NCI-H774 (cell line): ENCODE measurements at places on chromosomes 13 and 19.

DNA sequence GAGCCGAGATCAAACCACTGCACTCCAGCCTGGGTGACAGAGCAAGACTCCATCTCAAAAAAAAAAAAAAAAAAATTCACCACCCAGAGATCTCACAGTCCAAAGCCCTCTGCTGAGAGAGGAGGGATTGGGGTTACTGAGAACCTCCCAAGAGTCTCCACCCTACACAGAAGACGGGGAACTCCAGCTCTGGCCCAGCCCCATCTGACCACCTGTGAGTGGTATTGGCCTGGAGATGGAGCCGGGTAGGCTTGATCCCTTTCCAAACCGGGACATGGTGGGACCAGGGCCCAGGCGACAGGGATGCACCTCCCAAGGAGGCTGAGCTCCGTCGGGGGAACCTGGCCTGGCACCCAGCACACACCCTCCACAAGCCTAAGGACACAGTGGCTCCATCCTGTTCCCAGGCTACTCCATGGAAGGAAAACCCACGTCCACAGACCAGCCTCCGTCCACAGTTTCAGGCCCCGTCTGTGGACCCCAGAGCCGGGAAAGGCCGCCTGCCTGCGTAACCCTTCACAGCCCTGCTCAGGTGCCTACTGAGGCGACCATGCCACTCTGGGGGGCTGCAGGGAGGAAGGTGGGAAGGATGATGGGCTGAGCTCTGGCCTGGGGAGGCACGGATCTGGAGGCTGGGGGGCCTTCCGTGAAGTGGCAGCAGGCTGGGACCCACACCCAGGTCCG, 1.8 kb downstream of the TMEM259 start:
- no peak for DNase-seq

DNA sequence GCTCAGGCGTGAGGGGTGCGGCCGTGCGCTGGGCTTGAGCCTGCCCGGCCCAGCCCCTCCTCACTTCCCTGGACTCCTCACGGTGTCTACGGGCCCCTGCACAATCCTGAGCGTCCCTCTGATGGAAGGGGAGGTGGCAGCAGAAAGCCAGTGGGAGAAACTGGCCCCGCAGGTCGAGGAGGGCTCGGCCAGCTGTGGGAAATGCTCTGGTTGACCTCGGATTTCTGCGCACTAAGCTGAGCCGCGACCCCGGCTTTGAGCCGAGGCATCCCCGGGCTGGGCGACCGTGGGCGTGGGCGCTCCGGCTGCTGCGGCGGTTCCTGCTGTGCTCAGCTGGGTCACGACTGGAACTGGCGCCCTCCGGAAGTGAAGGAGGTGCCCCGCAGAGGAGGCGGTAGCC, 70.1 kb downstream of the ZNF208 start:
- DNase-seq: no peak

GRCh38 chr19:43468354-43469159, 3.1 kb upstream of the LYPD3 start:
- no peak for DNase-seq

- DNase-seq: peak; percentile 40
Observed at GRCh38 chr13:99959540-99960230, 11.9 kb downstream of the ZIC5 start.

- DNase-seq: no peak
Observed at GRCh38 chr13:75752826-75753225, 116.7 kb downstream of the LMO7 start.

DNA sequence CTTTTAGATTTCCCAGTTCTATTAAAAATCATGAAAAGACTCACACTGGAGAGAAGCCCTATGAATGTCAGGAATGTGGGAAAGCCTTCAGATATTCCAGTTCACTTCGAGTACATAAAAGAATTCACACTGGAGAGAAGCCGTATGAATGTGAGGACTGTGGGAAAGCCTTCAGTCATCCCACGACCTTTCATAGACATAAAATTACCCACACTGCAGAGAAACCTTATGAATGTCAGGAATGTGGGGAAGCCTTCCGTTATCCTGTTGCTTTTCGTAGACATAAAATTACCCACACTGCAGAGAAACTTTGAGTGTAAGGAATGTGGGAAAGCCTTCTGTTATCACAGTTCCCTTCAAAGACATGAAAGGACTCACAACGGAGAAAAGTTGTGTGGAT, 55.2 kb downstream of the ZNF627 start:
- DNase-seq: no peak

- no peak for DNase-seq
Observed at GRCh38 chr19:18440415-18440877, 2.5 kb upstream of the ISYNA1 start.

DNA sequence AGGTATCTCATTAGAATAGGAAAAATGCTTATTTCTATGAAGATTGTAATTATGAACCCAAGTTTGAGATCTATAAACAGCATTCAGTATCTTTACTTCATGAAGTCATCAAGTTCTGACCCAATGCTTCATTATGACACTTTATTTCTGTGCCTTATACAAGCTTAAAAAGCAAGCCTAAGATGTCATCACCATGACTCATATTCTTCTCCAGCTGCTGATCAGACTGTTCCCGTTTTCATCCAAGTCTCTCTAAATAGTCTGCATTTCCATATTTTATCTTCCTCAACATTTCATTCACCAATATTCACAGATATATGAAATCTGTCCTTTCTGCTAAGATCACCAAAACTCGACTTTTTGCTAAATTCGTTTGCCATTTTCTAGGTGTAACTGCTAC, 1247.2 kb upstream of the PRR20A start:
- DNase-seq: no peak

- no peak for DNase-seq
Observed at GRCh38 chr13:101767131-101767530, 314.7 kb downstream of the ITGBL1 start.

GRCh38 chr13:48403151-48403631, 9.7 kb downstream of the LPAR6 start:
- no peak for DNase-seq

- no peak for DNase-seq
Observed at GRCh38 chr19:43534816-43535761, 2.1 kb downstream of the ZNF575 start.

GRCh38 chr19:39111593-39112199, 13.9 kb upstream of the PAK4 start:
- no peak for DNase-seq

- no peak for DNase-seq
Observed at GRCh38 chr19:13079542-13079986, 23.1 kb downstream of the LYL1 start.

DNA sequence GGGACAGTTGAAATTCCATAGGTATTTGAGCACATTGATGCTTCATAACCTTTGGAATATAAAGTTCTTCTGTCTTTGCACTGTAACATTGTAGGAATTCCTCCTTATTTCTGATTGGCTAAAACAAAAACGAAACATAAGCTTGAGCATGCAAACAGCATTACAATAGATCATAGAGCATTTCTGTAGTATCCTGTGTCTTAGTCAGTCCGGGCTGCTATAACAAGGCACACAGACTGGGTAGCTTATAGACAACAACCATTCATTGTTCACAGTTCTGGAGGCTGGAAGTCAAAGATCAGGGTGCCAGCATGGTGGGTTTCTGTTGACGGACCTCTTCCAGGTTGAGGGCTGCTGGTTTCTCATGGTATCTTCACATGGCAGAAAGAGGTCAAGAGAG, 188.7 kb upstream of the SOX21 start:
- no peak for DNase-seq

DNA sequence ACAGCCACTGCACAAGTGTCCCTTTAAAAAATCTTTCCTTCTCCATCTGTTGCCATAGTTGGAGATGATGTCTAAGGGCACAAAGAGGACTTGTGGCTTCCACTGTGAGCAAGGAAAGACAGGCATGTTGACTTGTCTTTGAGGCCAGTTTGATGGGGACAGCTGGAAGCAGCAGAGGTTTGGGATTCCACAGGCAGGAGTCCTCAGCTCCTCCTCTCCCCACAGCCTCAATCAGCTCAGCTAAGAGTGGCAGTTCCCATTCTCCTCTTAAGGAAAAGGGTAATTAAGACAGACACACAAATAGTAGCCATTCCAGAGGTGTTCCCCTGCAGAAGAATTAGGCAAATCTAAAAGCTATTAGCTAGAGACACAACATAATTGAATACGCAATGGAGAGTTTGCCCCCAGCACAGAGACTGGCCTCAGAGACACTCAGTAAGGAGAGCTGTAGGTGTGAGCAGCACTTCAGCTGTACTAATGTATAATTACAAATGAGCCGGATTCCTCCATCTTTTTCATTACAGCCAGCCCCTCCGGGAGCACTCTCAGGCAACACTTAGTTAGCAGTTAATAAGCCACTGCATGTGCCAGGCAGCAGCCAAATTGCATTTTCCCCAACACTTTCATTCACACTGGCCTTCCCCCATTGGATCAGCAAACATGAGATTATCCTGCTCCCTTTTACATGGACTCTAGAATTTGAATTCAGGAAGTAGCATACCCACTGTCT, 434.0 kb downstream of the FOXO1 start:
- no peak for DNase-seq

GRCh38 chr13:26585136-26585535, 27.7 kb downstream of the WASF3 start:
- DNase-seq: no peak

DNA sequence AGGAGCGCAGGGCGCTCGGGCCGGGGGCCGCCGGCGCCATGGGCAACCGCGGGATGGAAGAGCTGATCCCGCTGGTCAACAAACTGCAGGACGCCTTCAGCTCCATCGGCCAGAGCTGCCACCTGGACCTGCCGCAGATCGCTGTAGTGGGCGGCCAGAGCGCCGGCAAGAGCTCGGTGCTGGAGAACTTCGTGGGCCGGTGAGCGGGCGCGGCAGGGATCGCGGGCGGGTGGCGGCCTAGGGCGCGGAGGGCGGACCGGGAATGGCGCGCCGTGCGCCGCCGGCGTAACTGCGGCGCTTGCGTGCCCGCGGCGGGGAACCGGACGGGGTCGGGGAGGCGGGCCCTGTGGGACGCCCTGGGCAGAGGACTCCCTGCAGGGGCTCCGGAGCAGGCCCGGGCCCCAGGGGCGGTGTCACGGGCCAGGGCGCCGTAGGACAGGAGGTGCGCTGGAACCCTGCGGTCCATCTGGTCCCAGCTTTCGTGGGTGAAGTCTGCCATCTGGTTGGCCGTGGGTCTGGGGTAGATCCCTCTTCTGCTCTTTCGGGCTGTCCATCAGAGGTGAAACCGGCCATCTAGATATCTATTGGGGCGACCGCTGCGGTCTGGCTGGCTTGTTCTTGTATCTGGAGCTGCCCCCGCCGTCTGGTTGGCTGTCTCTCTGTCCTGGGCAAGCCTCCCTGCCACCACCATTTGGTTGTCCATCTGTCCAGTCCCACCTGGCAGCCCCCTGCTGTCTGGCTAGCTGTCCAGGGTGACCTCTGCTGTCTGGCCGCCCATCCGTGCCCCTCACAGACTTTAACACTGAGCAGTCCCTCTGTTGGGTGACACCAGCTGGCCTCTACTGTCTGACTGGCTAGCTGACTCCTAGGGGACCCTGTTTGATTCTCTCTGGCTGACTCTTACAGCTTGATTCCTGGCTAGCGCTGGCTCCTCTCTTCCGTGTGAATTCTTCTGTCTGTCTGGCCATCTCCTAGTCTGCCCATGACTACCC, 622 bp downstream of the DNM2 start:
- DNase-seq: no peak

DNA sequence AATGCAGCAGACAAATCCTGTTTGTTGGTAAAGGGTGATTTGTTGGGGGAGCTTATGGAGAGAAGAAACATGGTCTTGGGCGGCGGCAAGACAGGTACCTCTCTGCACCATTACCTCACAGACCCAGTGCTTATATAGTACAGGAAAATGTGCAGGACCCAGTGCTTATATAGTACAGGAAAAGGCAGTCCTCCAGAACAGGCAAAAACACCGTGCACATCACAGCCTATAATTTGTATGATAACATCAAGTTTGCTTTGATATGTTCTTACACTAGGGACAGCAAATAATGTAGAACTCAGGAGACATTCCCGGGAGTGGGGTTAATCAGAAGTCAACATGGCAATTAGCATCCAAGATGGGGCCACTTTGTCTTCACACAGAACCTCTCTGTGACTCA, 20.9 kb downstream of the VAV1 start:
- no peak for DNase-seq

- no peak for DNase-seq
Observed at GRCh38 chr13:94138831-94139230, 340.7 kb downstream of the DCT start.

DNA sequence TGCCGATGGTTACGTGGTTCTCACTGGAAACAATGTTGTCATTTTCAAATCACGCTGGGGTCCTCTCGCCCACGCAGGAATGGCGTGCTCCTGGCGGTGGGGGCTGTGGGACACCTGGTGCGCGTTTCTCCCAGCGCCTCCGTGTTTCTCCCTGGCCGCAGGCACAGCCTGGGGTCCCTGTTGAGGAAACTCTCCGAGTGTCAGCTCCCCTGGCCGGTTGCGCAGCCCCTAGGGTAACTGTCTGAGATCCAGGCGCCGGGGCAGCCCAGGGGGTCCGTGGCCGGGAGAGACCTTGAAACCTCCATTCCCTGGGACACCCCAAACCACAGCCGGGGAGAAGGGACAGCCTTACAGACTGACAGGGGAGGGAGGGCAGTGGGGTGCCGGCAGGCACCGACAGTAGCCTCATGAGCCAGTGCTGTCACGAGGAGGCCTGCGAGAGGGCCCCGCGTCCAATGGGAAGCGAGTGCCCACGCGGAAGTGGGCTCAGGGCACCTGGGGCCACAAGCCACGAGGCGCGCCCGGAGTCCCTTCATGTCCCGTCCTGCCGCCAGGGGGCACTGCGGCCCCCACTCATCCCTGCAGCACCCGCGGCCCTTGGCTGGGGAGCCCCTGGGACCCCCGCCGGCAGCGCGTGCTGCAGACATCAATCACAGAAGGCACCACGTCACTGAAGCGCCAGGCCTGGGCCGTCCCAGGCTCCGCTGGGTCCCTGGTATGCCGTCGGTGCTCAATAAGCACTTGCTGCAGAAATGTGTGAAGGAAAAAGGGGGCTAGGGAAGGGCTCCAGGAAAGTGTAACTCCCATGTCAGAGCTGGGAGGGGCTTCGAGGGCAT, 9.5 kb downstream of the ADAMTSL5 start:
- DNase-seq: peak; percentile 13

- DNase-seq: no peak
Observed at GRCh38 chr19:39195755-39196154, 1.0 kb upstream of the NCCRP1 start.

DNA sequence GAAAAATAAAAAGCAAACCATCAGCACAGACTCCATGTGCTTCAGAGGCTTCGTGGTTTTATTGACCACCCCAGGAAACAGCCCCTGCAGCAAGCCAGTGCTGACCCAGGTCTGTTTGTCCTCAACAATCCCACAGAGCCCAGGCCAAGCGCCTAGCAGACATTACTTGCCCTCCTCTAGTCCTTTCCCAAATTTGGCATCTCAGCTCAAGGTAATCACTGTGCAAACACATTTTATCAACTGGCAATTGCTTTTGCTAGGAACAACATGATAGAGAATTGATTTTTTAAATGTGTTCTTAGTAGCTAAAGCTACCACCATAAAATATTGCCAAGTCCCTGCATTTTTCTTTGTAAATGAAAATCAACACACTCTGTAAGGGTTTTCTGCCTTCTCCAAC, 121.8 kb downstream of the STOML3 start:
- no peak for DNase-seq
